NCI-H1105 (cell line): ENCODE measurements at places on chromosomes 2 and 18.
A peak's percentile ranks its signal among the peaks of the same experiment; 100 is the strongest.

DNA sequence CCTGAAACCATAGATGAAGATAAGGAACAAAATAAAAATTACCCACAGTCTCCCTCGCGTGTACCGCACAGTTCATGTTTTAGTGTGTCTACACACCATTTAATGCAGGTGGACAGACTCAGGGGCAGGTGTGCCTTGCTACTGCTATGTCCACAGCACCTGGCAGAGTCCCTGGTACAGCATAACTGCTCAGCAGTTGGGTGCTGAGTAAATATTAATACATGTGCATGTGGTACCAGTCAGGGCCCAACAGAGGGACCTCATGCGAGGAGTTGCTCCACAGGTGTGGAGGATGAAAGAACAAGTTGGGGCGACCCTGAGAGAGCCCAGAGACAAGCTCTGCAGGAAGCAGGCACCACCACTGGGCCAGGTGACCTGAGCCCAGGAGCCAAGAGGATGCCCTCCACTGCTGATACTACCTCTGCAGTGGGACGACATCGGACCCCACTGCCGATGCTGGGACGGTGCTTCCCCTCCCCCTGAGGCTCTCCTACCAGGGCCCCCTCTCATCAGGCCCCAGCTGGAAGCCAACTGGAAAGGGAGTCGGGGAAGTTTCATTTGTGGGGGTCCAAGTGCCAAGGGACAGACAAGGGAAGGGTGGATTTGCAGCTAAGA is 100.8 kb downstream of the NEDD4L start:
- no peak for DNase-seq

DNA sequence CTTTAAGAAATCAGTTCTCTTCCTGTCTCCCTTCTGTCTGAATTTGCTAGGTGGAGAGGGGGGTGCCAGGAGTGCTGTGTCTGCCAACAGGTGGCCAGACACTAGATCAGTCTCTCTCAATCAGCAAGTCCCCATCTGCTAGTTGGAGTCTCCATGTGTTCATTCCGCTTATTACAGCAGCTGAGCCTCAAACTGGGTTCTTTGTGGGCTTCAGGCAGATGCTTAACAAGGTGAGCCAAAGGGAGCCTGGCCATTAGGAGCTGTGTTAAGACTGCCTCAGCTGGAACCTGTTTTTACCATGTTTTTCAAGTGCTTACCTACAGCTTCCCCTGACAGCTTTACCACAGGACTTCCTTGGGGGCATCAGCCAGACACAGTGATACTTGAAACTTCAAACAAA is 401.9 kb downstream of the LRP1B start:
- DNase-seq, result no peak

- no peak for DNase-seq
Measured at GRCh38 chr2:179882851-179883806, 21.7 kb upstream of the ZNF385B start.

DNA sequence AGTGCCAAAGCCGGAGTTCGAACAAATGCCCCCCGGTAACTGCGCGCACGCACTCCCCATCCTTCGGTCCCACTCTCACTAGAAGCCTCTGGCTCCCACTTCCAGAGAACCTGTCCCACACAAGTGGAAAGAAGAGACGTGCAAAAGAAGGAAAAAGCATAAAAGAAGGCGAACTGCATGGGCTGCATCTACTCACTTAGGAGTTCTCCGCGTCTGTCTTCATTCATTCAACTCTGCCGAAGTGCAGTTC is 312 bp downstream of the NR4A2 start:
- DNase-seq, result no peak

DNA sequence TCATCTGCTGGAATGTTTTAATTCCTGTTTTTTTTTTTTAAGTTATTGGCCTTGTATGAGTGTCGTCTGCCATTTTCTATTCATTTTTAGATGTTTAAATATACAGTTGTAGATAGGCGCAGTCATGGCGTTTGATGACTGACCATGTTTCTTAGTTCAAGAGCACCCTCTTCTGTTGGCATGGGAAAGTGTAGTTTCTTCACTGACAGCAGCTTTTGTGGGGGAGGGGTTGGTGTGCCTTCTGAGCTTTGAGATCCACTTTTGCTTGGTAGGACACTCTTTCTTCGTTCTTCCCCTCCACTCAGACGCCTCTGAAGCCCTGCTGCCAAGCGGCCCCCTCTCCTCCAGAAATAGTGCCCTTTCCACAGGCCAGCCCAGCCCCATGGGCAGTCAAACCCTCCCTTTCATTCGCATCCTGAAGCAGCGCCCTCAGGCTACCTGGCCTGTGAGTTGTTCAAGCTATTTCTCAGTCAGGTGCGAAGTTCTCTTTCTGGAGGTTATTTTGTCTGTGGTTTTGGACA is 492.0 kb downstream of the TNS1 start:
- DNase-seq, result peak; percentile 56

GRCh38 chr2:188051706-188052105 is 240.0 kb upstream of the GULP1 start:
- no peak for DNase-seq

DNA sequence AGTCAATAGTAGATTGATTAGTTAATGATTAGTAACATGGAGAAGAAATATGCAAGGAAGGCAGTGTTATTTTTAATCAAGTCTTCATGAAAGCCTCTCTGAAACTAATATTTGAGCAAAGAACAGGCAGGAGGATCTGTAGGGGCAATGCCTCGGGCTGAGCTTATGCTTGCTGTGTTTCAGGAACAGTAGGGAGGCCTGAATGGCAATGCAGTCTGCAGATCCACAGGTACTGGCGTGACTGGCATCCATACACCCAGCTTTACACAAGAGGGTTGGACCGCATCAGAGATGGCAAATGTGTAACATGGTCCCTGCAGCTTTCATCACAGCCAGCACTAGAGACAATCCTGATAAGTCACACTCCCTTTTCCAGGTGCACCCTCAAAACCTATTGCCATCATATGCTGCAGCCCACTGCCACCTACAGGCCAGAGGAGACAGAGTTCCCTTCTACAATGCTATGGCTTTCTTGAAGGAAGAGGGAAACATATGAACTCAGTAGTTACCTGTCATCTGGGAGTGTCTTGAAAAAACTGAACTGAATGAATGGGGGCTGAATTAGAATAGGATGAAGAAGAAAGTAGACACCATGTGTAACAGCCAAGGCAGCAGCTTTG is 582.4 kb upstream of the RAB6C start:
- DNase-seq, result peak; percentile 17

DNA sequence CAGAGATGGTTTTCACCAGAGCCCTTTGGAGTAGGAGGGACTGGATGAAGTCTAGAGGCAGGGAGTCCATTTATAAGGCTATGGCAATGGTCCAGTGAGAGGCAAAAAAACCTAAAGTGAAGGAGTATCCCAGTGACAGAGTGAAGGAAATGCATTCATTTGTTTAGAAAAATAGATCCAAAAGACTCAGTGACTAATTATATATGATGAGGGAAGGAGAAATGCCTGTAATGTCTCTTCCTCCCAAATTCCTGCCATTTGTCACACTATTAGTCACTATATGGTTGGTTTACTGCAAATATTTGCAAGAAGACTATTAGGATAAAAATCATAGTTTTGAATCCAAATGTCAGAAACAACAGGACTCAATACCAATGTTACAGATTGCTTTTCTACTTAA is 104.2 kb downstream of the ZNF521 start:
- DNase-seq, result no peak

- no peak for DNase-seq
Measured at GRCh38 chr18:55095584-55095983, 136.3 kb upstream of the CCDC68 start.
